ENCODE measurements at places on chromosomes 1 and 21.
A peak's percentile ranks its signal among the peaks of the same experiment; 100 is the strongest.

- no peak for DNase-seq
These were observed 2.1 kb downstream of the SLAMF8 start for GRCh38 chr1:159828581-159829272.

- no peak for DNase-seq
These were observed 111.1 kb downstream of the TLR5 start for GRCh38 chr1:223031733-223032601.

- no peak for DNase-seq
These were observed 1.1 kb downstream of the ZSWIM5 start for GRCh38 chr1:45205011-45205909.

- DNase-seq: no peak
These were observed 6.0 kb upstream of the BCL10 start for GRCh38 chr1:85282424-85282823.

GRCh38 chr1:67582625-67583461, 102.2 kb upstream of the GADD45A start:
- no peak for DNase-seq

DNA sequence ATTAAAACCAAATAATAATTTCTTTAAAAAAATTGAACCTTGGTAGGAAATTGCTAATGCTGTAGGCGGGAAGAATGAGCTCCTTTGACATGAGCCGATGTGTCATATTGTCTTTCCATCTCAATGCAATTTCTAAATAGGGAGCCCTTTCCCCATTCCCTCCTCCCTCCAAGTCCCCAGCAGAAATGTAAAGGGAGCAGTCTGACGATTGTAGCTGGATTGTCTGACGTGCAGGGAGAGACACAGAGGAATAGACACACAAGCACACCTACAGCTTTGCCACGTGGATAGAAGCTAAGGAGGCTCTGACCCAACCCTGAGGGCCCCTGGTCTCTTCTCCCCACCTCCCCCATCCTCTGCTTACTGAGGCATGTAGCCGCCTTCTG, 3.6 kb upstream of the SYT6 start:
- DNase-seq: no peak

- no peak for DNase-seq
These were observed 7.0 kb upstream of the TNFRSF1B start for GRCh38 chr1:12159816-12160215.

- no peak for DNase-seq
These were observed 79.4 kb downstream of the CAPZB start for GRCh38 chr1:19405761-19406487.

- DNase-seq: no peak
These were observed 31.1 kb downstream of the HUNK start for GRCh38 chr21:31903896-31904295.

GRCh38 chr1:203526572-203526971, 32.6 kb downstream of the OPTC start:
- DNase-seq: no peak

DNA sequence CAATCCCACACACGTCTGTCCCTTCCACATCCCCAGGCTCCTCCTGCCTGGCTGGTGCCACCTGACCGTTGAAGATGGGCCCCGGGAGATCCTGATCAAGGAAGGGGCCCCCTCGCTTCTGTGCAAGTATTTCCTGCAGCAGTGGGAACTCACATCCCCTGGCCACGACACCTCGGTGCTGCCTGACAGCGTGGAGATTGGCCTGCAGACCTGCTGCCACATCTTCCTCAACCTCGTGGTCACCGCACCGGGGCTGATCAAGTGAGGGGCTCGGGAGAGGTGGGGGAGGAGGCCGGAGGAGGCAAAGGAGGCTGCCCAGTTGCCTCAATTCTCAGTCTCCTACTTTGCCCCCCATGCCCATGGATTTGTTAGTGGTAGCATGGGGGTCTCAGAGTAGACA, 5.6 kb downstream of the NCDN start:
- DNase-seq: no peak

- DNase-seq: no peak
These were observed 303.7 kb downstream of the HLX start for GRCh38 chr1:221182791-221183533.

DNA sequence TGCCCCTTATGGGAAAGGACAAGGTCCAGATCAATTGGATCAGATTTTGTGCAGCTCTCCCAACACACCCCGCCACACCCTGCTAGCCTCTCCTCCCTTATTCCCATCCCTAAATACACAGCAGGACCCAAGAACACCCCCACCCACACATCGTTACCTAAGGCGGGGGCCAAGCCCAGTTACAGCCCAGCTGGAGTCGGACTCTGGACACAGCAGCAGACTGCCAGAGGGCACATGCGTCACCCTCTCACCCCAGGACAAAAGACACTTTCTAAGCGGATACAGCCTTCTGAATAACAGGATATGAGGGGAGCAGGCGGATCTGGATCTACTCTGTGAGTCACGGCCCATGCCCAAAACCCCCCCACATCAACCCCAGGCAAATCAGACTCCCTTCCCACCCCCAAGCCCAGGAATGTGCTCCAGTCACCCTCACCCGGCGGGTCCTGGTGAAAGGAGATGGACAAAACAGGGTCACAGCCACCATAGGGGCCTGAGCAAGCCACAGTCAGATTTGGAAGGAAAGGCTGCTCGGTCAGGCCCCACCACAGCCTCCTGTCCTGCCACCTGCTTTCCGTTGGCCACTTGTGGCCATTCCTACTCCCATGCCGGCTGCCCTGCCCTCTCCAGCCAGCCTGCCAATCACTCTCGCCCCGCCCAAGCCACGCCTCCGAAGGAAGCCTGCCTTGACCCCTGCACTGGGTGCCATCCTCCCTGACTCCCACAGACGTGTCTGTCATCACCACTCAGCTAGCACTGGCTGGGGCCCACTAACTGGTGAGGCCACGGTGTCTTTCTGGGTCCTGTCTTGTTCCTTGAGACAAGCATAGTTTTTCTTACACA, 4.0 kb downstream of the S100A16 start:
- peak; percentile 69 for DNase-seq

DNA sequence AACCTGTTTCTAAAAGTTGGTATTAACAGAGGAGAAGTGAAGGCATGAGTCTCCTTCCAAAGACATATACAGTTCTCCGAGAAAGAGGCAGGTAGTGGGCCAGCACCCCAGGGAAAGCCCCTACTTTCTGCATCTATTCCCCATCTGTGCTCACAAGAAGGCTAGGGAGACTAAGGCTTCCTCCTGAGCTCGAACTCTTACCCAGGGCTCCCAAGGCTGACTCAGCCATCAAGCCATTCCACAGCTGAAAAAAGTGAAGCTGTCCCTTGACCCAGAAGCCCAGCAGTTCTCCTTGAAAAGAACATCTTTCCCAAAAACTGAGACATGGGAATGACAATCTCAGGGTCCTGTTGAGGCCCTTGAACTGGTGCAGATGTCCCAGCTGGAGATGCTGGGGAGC, 1.9 kb upstream of the PADI3 start:
- DNase-seq: no peak

GRCh38 chr1:108142773-108143394, 57.3 kb downstream of the SLC25A24 start:
- DNase-seq: no peak

Measured in occipital lobe (tissue), 3 donors.